PC-9 (cell line): ENCODE measurements at places on chromosomes 5 and 9. TPM values are rescaled to one million over a fixed set of nuclear protein-coding genes. Genes with fewer than 3 reads are reported as not detected.
A peak's percentile ranks its signal among the peaks of the same experiment; 100 is the strongest.

FBN2 gene
- 0.08 and 0.22 TPM in 2 replicates for total RNA-seq

PRRC1 gene
- total RNA-seq: 43.2 and 43.7 TPM in 2 replicates

GRCh38 chr9:134641173-134641989, at the start of gene COL5A1:
Gene COL5A1, plus strand, starts transcription at chr9:134641803. Its CDS starts 385 bp downstream, at chr9:134642188.
- H3K4me3 ChIP-seq: peak within 1 kb of the TSS; percentile 41; the same call in 1 of the 2 replicates
- H3K27me3 ChIP-seq: peaks cover 56% of the 10 kb centered on the region
- H3K4me1 ChIP-seq: no peaks in the 10 kb centered on the region
- H3K27ac ChIP-seq: no peak within 1 kb of the TSS
- peak; percentile 96 for DNase-seq
- no peaks in the 10 kb centered on the region for H3K36me3 ChIP-seq

- no peak overlapping the region for H3K4me3 ChIP-seq
- no peaks in the 10 kb centered on the region for H3K36me3 ChIP-seq
- no peaks in the 10 kb centered on the region for H3K27me3 ChIP-seq
- no peak for DNase-seq
Observed at GRCh38 chr5:157050050-157050449, 8.9 kb downstream of the HAVCR1 start.

- no peak overlapping the region for H3K27ac ChIP-seq
- H3K4me1 ChIP-seq: peaks cover 33% of the 10 kb centered on the region
- no peak for DNase-seq
- H3K4me3 ChIP-seq: no peak overlapping the region
- no peaks in the 10 kb centered on the region for H3K36me3 ChIP-seq
- no peaks in the 10 kb centered on the region for H3K27me3 ChIP-seq
Observed at GRCh38 chr5:72720205-72720604, 96.3 kb upstream of the TNPO1 start.

CD274 gene
- total RNA-seq: 2.3 and 4.4 TPM in 2 replicates

- H3K27ac ChIP-seq: no peak overlapping the region
- DNase-seq: peak; percentile 74
- H3K27me3 ChIP-seq: no peaks in the 10 kb centered on the region
- H3K4me3 ChIP-seq: no peak overlapping the region
- no peaks in the 10 kb centered on the region for H3K36me3 ChIP-seq
- no peaks in the 10 kb centered on the region for H3K4me1 ChIP-seq
Observed at GRCh38 chr5:138068742-138069600, 14.9 kb upstream of the WNT8A start.

ADAMTS12 gene
- 71.1 and 103 TPM in 2 replicates for total RNA-seq

GRCh38 chr5:54401515-54401914, 54.0 kb upstream of the HSPB3 start:
- H3K27ac ChIP-seq: no peak overlapping the region
- no peaks in the 10 kb centered on the region for H3K4me1 ChIP-seq
- H3K36me3 ChIP-seq: no peaks in the 10 kb centered on the region

ZNF883 gene
- 1.7 and 2.2 TPM in 2 replicates for total RNA-seq

DNA sequence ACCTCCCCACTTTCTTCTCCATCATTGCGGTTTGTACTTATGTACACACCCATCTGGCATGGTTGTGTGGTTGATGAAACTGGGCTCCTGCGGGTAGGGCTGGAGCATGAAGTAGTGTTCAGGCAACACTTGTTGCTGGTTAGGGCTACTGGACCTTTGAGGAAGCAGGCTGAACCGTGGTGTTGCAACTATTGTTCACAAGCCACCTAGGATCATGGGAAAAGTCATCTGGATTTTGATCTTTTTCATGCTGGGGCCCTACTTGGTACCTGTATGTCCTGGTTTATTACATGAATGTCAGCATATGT, 40.1 kb upstream of the TIFAB start:
- H3K4me1 ChIP-seq: peaks cover 5% of the 10 kb centered on the region
- no peak overlapping the region for H3K4me3 ChIP-seq
- H3K36me3 ChIP-seq: no peaks in the 10 kb centered on the region
- H3K27me3 ChIP-seq: peaks cover 23% of the 10 kb centered on the region
- DNase-seq: no peak
- no peak overlapping the region for H3K27ac ChIP-seq

C7 gene
- not detected in 2 replicates for total RNA-seq

DNA sequence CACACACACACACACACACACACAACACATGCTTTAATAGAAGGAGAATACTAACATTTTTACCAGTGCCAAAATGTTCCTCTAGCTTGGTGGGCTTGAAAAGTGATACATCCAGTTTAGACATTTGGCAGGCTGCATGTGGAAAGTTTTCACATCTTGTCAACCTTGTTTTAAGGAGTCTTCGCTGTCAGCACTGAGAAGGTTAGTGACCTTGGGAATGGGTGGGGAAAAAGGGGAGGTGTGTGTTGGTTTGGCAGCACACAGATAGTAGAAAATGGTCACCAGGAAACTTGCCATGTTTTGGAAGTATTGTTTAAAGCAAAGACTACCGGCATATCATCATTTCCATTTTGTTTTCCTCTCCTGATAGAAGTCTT, 346.5 kb upstream of the ADAMTSL1 start:
- H3K36me3 ChIP-seq: no peaks in the 10 kb centered on the region
- no peak for DNase-seq
- H3K27ac ChIP-seq: no peak overlapping the region
- H3K4me3 ChIP-seq: no peak overlapping the region
- H3K27me3 ChIP-seq: no peaks in the 10 kb centered on the region

ZNF879 gene
- 0.24 and 0.83 TPM in 2 replicates for total RNA-seq

FCN2 gene
- not detected in 2 replicates for total RNA-seq

DNA sequence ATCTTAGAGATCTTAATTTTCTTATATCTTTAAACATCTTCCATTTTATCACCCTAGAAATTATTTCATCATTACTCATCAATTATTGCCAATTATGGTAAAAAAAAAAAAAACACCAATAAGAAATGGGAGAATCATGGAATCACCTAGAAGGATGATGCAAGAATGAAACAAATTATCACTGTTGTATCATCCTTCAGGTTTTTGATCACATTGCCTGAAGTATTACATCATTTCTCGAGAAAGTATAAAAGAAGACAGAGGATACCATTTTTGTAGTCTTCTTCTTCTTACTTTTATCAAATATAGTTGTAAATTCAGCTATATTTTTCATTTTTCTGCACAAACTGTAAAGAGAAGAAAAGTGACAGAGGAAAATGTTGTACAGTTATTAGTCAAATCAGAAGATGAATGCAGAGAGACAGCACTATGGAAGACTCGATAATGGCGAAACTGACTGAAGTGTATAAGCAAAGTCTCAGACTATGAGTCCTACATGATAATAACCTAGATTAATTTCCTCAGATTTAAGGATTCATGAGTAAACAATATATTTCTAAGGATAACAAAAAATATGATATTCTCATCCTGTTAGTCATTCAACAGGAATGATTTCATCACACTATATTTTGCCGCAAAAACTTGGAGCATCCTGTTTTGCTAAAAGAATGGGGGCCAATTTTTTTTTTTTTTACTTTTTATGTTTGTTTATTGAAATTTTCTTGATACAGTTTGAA, 5.9 kb upstream of the STC2 start:
- peak overlapping the region; percentile 30; the same call in 1 of the 2 replicates for H3K4me3 ChIP-seq
- DNase-seq: peak; percentile 85
- no peaks in the 10 kb centered on the region for H3K27me3 ChIP-seq
- peaks cover 67% of the 10 kb centered on the region for H3K4me1 ChIP-seq
- H3K27ac ChIP-seq: peak overlapping the region; percentile 97

MORN5 gene
- not detected in 2 replicates for total RNA-seq

DNA sequence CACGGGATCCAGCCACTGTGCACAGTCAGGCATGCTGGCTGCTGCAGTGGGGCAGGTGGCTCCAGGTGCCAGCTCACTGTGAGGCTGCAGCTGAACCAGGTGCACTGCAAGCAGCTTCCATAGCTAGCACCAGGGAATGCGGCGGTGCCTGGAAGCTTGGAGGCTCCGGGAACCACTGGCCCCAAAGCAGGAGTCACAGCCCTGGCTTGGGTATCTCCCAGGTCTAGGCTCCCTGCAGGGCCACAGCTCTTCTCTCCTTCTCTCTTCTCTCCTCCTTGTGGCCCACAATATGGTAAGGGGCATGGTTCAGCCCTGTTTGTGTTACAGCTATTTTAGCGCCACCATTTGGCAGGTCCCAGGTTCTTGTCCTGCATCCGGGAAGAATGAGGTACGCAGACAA, 6.7 kb upstream of the MTMR12 start:
- no peak overlapping the region for H3K4me3 ChIP-seq
- DNase-seq: no peak
- no peaks in the 10 kb centered on the region for H3K36me3 ChIP-seq
- H3K27ac ChIP-seq: no peak overlapping the region

GRCh38 chr5:97553604-97554452, 370.8 kb upstream of the RIOK2 start:
- no peaks in the 10 kb centered on the region for H3K4me1 ChIP-seq
- H3K27me3 ChIP-seq: no peaks in the 10 kb centered on the region
- no peak overlapping the region for H3K4me3 ChIP-seq

C9orf153 gene
- 0.48 and 0.52 TPM in 2 replicates for total RNA-seq

GRCh38 chr5:2525351-2525750, 226.1 kb downstream of the IRX2 start:
- no peak overlapping the region for H3K4me3 ChIP-seq
- no peaks in the 10 kb centered on the region for H3K36me3 ChIP-seq
- H3K27me3 ChIP-seq: peaks cover 95% of the 10 kb centered on the region

GRCh38 chr9:107266624-107267368, 16.3 kb upstream of the RAD23B start:
- H3K4me3 ChIP-seq: no peak overlapping the region
- peak overlapping the region; percentile 44 for H3K27ac ChIP-seq
- H3K4me1 ChIP-seq: peaks cover 47% of the 10 kb centered on the region
